ENCODE measurements at places on chromosomes 2 and 18. TPM values are rescaled to one million over a fixed set of nuclear protein-coding genes. Genes with fewer than 3 reads are reported as not detected.

Gene WIPF1
- 42.2 TPM for total RNA-seq

Gene CTDP1
- total RNA-seq: 11.8 TPM

Gene TBC1D8
- total RNA-seq: 35.5 TPM

Gene SERPINB4
- total RNA-seq: not detected

DNA sequence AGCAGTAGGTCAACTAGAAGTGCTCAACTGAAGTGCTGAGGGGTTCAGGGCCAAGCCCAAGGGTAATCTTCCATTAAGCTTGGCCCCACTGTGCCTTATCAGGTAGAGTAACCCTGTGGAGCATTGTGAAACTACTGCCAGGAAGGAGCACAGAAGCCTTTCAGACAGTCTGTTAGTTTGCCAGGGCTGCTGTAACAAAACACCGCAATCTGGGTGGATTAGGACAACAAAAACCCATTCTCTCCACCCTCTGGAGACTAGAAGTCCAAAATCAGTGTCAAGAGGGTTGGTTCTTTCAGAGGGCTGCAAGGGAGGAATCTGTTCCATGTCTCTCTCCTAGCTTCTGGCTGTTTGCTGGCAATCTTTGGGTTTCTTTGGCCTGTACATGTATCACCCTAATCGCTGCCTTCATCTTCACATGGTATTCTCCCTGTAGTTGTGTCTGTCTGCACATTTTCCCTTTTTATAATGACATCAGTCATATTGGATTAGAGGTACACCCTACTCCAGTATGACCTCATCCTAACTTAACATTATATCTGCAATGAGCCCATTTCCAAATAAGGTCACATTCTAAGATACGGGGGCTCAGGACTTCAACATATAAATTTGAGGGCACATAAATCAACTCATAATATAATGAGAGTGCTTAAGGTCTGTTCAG lies 21.2 kb downstream of the VIT start:
- DNase-seq: no peak

DNA sequence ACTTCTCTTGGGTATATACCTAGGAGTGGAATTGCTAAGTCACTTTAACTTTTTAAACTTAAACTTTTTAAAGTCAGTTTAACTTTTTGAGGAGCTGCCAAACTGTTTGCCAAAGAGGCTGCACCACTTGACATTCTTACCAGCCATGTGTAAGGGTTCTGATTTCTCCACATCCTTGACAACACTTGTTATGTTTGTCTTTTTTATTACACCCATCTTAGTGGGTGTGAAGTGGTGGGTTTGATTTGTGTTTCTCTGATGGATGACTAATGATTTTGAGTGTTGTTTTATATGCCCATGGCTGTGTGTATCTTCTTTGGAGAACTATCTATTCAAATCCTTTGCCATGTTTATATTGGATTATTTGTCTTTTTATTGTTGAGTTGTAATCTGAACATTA lies 13.6 kb downstream of the ASAP2 start:
- DNase-seq: no peak

DNA sequence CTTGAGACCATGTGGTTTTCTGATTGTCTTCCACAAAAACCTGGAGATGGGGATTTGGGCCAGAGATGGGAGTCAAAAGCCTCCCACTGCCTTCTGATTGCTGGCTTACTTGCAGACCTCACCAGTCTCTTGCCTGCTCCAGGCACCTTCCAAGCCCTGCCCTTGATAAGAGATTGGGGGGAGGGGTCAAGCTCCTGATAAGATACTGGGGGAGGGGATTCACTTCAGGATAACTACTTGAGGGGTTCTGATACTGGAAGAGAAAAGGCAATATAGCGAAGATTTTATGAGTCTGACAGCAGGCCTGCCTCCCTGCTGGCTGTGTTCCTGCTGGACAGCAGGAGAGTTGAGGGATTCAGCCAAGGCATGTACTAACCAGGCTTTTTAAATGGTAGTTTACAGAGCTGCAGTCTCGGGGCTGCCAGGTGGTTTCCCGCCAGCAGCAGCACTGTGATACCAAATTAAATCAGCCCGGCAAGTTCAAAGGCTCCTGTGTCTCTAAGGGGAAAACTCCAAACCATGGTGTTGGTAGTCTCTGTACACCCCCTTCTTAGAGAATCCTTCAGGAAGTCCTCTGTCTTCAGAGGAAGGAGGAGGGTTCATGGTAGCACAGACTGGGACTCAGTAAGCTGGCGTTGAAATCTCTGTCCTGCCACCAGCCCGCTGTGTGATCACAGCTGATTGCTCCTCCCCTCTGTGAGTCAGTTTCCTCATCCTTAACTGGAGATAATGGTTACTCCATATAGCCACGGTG lies 58.3 kb downstream of the FBXO36 start:
- DNase-seq: peak; percentile 26

GRCh38 chr2:60536746-60537145 lies 16.7 kb downstream of the BCL11A start:
- DNase-seq: no peak

Data from omental fat pad (tissue), 4 donors.